Ecto neural progenitor cell (in vitro differentiated cells): ENCODE measurements at places on chromosomes 11 and 22.

- no peak for DNase-seq
Observed at GRCh38 chr11:23749762-23750430, 747.0 kb upstream of the LUZP2 start.

DNA sequence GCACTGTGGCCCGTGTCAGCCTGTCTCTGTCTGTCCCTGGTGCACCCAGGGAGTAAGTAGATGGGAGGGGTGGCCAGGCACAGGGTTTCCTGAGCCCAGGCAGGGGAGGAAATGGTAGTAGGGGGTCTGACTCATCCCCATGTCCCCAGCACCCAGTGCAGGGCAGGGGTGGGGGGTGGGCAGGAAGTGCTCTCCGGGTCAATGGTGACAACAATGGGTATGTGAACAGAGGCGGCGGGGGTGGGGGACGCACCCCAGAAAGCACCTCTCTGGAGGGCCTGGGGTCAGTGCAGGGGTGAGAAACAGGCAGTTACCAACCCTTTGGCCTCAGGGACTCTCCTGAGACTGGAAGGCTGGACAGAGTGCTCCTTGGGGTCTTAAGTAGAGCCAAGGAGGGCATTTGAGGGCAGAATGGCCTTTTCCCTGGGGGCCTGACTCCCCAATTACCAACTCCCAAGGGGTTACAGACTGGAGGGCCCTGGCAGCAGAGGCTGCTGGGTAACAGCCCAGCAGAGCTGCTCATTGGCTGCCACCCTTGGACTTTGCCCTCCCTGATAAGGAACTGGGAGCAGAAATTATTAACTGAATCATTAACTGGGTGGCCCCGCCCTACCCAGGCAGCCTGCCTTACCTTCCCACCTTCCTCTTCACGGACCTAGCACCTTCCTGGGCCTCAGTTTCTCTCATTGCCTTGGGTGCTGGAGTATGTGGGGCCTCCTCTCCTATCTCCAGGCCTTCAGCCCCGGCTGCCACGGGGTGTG lies 4.2 kb downstream of the MYRF start:
- DNase-seq: no peak

- DNase-seq: no peak
Observed at GRCh38 chr11:37364246-37364839, 766.3 kb upstream of the RAG2 start.

DNA sequence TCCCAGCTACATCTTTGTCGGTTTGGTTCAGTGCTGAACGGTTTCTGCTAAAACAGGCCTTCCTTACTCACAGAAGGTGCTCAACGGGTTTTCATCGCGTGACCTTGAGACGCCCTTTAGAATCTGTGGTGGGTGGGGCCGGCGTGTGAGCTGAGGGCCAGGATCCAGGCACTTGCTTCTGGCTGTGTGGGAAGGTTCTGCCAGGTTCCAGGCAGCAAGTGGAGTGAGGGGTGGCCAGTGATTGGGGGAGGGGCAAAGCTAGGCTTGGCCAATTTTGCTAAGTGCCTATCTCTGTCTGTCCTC lies 35.2 kb downstream of the KCNJ4 start:
- no peak for DNase-seq

DNA sequence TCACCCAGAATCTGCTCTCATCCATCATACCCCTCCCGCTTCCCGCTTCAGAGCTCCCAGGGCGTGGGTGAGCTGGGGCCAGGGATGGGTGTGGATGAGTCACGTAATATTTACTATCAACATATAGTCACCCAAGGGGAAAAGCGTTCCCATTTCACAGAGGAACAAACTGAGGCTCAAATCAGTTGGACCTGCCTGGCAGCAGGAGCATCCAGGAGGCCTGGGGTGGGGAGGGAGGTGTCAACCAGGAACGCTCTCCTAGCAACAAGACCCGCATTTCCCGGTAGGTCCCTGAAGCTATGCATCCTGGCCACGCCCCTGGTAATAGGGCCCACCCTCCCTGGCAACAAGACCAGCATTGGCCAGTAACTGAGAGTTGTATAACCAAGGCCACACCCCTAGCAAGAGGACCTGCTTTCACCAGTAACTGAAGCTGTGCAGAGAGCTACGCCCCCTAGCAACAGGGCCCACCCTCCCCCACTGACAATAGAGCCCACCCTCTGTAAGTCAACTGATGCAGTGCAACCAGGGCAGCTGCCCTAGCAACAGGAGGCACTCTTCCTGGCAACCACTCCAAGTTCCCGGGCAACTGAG lies 32.7 kb upstream of the TXNRD2 start:
- peak; percentile 85 for DNase-seq

GRCh38 chr11:108975026-108975425 lies 310.2 kb downstream of the DDX10 start:
- no peak for DNase-seq

GRCh38 chr22:27877501-27877900 lies 41.6 kb downstream of the PITPNB start:
- DNase-seq: no peak

DNA sequence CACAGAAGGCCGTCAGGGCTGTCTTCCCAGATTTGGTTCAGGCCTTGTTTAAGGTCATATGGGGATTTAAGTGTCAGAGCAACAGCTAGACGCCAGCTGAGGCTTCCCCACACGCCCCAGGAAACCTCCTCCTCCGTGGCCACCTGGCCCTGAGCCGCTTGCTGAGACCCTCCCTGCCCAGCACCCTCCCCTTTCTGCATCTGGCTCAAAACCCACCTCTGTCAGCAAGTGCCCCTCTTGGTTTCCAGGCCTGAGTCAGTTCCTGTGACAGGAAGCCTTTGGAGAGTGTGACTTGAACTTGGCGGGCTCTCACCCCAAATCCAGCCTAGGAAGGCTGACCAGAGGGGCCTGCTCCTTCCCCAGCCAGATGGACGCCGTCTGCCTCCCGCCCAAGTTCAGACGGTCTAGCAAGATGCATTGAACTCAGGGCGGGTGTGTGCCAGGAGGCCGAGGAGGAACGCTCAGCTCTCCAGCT lies 561 bp downstream of the FXYD2 start:
- no peak for DNase-seq

DNA sequence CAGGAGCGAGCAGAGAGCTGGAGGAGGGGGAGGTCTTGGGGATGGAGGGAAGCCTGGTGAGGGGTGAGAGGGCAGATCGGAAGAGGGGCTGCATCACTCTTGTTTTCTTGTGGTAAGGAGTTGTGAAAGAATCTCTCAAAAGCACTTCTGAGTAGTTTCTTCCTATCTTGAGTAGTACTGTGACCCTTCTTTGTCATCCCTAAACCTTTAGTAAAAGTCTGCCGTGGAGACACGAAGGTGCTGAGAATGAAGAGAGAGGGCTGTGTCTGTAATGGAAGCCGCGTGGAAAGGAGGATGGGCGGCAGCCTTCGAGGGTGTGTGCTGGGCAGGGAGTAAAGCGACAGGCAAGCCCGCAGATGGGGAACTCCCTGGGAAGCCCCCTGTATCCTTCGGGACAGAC lies 237.8 kb downstream of the TBC1D22A start:
- DNase-seq: no peak

GRCh38 chr11:67413266-67413849 lies 2.1 kb upstream of the CARNS1 start:
- DNase-seq: no peak

- no peak for DNase-seq
Observed at GRCh38 chr11:34161812-34162492, 56.5 kb downstream of the NAT10 start.

DNA sequence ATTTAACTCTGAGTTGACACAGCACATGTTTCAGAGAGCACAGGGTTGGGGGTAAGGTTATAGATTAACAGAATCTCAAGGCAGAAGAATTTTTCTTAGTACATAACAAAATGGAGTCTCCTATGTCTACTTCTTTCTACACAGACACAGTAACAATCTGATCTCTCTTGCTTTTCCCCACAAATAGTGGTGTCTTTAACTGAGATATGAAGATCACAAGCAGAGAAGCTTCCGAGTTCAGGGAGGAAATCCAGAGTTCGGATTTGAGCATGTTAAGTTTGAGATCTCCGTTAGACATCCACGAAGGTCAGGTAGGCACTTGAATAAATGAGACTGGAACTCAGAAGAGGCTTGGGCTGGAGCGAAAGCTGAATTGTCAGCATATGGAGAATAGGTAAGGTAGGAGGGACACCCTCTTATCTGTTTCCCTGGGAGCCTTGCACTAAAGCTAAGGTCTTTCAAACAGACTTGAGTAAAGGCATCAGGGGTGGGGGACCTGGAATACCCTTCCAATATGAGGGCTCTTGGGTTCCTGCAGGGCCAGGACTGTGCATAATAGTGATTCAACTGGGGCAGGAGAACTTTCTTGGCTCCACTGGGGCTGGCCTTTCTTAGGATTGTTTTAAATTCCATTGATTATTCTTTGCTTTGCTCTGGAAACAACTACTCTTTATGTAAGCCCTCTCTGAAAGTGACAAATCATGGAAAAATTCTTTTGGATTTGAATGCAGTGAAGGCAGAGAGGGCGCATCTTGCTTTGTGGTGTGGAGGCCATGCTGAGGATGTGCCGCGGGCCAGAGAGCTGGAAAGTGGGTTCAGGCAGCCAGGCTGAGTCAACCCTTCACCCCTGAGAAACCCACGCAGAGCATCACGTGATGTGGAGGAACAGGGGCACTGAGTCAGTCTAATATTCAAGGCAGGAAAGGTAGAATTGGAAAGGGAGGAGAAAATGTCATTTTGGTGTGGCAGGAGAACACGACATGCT lies 62.7 kb upstream of the AMPD3 start:
- DNase-seq: no peak

- DNase-seq: no peak
Observed at GRCh38 chr11:60873533-60873932, 6.2 kb downstream of the ZP1 start.

- DNase-seq: peak; percentile 39
Observed at GRCh38 chr11:124899383-124900145, 1.9 kb upstream of the ROBO4 start.

DNA sequence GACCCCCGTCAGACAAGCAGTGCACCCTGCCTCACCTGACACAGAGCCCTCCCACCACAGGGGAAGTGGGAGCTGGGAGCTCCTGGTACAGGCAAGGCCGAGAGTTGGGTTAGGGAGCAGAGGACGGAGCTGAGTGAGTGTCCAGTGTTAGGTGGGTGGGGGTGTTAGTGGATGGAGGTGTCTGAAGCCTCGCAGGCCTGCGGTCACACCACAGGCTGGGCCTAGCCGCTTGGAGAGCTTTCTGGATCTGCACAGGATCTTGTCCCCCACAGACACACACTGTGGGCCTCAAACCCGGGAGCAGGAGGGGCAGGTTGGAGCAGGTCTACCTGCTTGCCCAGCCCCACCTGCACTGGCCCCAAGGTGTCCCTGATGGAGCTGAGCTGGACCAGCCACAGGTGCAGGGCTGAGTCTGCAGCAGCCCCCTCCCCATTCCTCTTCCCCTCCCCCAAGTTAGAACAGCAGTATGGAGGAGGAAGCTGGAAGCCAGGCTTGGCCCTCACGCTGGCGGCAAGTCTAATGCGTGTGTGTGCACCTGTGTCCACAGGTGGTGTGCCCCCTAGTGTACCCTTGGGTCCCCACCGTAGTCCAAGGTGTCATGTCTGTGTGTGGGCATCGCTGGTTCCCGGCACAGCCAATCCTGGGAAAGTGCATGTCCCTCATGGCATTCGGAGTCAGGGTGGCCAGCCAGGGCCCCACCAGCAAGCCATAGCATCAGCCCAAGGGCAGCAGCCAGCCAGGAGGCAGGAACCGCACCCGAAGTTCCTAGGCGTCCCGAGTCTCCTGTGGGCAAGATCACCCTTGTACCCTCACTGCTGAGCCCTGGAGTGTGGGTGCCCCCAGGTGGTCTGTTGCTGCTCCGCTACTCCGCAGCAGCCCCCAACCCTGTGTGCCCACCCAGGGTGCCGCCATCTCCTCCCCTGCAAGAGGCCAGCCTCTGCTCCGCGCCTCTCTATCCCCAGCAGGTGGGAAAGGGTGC lies 2.0 kb upstream of the GATD1 start:
- peak; percentile 40 for DNase-seq

DNA sequence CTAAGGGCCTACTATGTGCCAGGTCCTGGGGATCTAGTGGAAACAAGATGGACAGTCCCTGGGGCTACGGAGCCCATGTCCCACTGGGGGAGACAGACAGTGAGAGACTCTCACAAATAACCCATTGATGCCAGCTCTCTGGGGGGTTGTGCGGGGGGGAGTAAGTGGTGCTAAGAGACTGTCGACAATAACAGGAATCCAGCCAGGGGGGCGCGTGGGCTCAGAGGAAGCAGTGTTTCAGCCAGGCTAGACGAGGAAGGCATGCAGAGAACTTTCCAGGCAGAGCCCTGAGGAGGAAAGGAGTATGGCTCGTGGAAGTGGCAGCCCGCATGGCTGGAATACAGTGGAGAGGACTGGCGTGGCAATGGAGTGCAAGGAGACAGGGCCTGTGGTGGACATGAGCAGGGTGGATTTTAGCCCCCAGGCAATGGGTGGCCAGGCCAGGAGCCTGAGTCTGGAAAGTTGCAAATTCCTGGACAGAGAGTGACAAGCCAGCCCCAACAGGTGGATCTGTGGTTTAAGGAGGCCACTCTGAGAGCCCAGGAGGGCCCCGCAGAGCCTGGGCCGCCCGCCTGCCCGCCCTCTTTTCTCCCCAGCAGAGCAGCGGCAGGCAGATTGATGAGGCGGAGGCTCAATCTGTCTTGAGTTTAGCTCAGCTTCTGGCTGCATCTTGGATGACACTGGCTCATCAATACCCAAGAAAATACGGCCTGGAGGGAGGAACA lies 40.0 kb upstream of the TCF20 start:
- DNase-seq: no peak

DNA sequence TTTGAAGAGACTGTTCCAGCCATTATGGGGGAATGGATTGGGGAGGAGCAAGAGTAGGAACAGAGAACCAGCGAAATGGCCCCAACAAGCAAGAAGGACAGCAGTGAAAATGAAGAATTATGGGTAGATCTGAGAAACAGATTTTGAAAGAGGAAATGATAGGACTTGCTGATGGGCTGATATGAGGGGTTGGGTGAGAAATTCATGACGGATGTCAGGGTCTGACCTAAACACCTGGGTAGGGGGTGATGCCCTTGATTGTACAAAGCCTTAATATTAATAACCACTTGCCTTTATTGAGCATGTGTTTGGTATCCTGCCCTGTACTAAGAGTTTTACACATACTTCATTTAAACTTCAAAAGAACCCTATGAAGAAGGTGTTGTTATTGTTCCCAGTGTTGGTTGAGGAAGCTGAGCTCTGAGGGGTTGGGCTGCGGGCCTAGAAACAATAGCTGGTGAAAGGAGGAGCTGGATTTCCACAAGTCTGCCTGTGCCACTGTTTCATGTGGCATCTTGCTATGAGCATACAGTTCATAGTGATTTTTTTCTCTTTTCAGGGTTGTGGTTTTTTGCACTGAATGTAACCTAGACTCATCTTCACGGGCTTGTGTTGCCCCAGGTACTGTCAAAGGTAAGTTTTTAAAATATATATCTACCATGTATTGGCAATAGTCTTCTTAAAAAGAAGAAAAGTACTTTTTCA lies 61.1 kb upstream of the TNRC6B start:
- DNase-seq: no peak
